ENCODE measurements at places on chromosomes 16 and 17.

- peak; percentile 66 for DNase-seq
- no peaks in the 10 kb centered on the region for H3K36me3 ChIP-seq
- no peaks in the 10 kb centered on the region for H3K4me1 ChIP-seq
- H3K27me3 ChIP-seq, result peaks cover 12% of the 10 kb centered on the region
These were observed 7.5 kb downstream of the EPOP start for GRCh38 chr17:38667099-38667786.

GRCh38 chr17:56987283-56987834 lies 9.4 kb downstream of the SCPEP1 start:
- H3K27me3 ChIP-seq, result no peaks in the 10 kb centered on the region
- no peaks in the 10 kb centered on the region for H3K4me1 ChIP-seq
- no peak overlapping the region for H3K27ac ChIP-seq
- H3K4me3 ChIP-seq, result no peak overlapping the region

GRCh38 chr16:11030990-11031510 lies 86.7 kb downstream of the CLEC16A start:
- no peaks in the 10 kb centered on the region for H3K27me3 ChIP-seq
- H3K4me1 ChIP-seq, result no peaks in the 10 kb centered on the region
- no peak overlapping the region for H3K4me3 ChIP-seq
- H3K36me3 ChIP-seq, result peaks cover 24% of the 10 kb centered on the region
- H3K27ac ChIP-seq, result no peak overlapping the region

DNA sequence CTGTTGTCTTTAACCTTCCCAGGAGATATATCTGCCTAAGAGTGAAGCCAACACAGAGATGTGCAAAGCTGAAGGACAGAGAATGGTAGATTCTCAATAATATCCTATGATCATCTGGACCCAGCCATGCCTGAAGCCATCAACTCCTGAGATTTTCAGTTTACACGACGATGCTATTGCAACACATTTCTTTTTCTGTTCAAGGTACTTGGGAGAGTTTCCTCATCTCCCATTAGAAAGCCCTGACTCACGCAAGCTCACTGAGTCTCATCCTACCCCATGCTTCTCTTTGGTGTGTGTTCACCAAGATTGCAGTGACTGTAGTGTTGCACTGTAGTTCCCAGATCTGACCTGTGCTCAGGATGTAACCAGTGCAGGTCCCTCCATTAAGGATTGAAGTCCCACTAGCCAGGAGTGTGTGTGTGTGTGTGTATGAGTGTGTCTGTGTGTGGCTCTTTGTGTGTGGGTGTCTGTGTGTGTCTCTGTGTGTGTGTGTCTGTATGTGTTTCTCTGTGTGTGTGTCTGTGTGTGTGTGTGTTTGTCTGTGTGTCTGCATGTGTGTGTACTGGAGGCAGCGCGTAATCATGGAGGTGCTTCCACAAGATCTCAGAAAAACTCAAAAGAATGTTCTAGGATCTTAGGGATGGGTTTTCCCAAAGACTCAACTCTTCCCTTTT lies 15.5 kb downstream of the CES1 start:
- no peak overlapping the region for H3K4me3 ChIP-seq
- H3K36me3 ChIP-seq, result no peaks in the 10 kb centered on the region
- H3K27me3 ChIP-seq, result no peaks in the 10 kb centered on the region
- no peaks in the 10 kb centered on the region for H3K4me1 ChIP-seq

- H3K4me3 ChIP-seq, result no peak overlapping the region
- H3K27me3 ChIP-seq, result no peaks in the 10 kb centered on the region
- H3K27ac ChIP-seq, result no peak overlapping the region
- no peak for DNase-seq
These were observed 3.3 kb upstream of the CMTM1 start for GRCh38 chr16:66562986-66563385.

DNA sequence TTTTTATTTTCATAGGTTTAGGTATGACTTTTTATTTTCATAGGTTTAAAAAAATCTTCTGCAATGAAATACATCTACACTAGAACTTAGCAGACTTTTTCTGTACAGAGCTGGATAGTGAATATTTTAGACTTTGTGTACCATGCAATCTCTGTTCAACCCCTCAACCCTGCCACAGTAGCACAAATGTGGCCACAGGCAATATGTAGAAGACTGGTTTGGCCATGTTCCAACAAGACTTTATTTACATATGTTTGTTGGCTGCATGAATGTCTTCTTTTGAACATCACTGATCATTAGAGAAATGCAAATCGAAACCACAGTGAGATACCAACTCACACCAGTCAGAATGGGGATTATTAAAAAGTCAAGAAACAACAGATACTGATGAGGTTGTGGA lies 229.2 kb downstream of the SHISA9 start:
- no peak overlapping the region for H3K4me3 ChIP-seq
- no peaks in the 10 kb centered on the region for H3K36me3 ChIP-seq
- no peak for DNase-seq
- H3K27me3 ChIP-seq, result no peaks in the 10 kb centered on the region

- DNase-seq, result no peak
- peaks cover 46% of the 10 kb centered on the region for H3K4me1 ChIP-seq
- peaks cover 18% of the 10 kb centered on the region for H3K36me3 ChIP-seq
- H3K27ac ChIP-seq, result peak overlapping the region; percentile 84
These were observed 98.6 kb upstream of the CHMP6 start for GRCh38 chr17:80892900-80893603.

DNA sequence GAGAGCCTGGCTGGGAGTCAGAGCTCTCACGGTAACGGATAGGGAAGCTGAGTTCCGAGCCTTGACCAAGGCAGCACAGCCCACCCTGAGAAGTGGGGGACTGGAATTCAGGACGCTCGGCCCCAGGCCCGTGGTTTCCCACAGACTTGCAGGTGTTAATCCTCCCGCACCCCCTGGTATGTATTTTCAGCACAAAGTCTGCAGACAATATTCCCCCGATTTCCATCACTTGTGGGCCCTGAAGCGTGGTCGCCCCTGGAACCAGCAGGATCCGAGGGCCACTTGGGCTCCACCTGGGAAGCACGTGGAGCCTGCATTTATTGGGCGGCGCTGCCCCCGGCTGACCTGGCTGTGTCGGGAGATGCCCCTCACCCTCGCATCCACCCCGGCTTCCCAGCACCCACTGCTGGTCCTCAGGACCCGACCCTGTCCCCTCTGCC lies 60.2 kb downstream of the WSB1 start:
- no peak for DNase-seq
- peak overlapping the region; percentile 90 for H3K27ac ChIP-seq
- no peaks in the 10 kb centered on the region for H3K36me3 ChIP-seq
- H3K4me1 ChIP-seq, result peaks cover 8% of the 10 kb centered on the region
- peak overlapping the region; percentile 80 for H3K4me3 ChIP-seq
- H3K27me3 ChIP-seq, result no peaks in the 10 kb centered on the region

DNA sequence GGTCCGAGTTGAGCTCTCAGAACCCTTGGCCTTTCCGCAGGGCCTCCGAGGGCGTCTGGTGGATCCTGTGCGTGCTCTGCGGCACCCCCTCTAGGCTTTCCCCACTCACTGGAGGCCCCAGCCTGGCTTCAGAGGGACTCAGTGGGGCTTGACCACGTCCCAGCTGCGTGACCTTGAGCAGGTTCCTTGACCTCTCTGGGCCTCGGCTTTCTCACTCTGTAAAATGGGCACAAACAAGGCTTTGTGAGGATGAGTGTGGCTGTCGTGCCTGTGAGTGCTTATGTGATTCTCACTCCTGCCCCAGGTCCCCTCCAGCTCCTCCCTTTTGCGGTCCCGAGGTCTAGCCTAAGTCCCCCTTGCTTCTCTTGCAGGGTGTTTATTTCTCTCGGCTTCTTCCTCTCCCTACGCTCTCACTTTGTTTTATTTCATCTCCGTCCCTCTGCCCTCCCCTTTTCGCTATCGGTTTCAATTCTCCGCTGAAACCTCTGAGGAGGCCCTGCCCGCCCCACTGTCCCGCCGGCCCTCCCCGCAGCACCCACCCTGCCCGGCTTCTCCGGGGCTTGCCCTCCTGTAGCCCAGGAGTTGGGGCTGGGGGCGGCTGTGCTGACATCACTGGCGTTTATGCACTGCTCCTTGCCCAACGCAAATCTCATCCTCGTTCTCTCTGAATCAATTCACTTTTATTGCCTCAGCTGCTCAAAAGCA lies 82.3 kb upstream of the CBX4 start:
- H3K4me1 ChIP-seq, result peaks cover under 1% of the 10 kb centered on the region
- no peaks in the 10 kb centered on the region for H3K27me3 ChIP-seq
- no peak overlapping the region for H3K27ac ChIP-seq
- H3K36me3 ChIP-seq, result no peaks in the 10 kb centered on the region
